ENCODE measurements at places on chromosomes 3 and 15.

DNA sequence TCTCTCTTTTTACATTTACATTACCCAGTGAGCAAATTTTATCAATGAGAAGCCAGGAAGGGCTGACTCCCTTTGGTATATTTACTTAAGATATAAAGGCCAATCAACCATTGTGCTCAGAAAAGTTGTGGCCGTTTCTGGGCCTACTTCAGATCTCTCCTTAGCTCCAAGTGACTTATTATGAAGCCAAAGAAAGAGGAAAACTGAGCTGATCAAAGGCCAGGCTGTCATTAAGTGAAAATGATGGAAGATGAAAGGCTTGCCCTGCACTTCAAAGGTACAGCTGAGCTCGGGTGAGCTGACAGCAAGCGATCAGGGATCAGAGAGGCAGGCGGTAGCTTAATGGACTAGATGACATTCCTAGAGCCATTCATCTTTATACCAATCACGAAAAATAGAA is 24.8 kb downstream of the VGLL4 start:
- DNase-seq = no peak

- no peak for DNase-seq
Observed at GRCh38 chr3:179716226-179716625, 63.4 kb downstream of the USP13 start.

DNA sequence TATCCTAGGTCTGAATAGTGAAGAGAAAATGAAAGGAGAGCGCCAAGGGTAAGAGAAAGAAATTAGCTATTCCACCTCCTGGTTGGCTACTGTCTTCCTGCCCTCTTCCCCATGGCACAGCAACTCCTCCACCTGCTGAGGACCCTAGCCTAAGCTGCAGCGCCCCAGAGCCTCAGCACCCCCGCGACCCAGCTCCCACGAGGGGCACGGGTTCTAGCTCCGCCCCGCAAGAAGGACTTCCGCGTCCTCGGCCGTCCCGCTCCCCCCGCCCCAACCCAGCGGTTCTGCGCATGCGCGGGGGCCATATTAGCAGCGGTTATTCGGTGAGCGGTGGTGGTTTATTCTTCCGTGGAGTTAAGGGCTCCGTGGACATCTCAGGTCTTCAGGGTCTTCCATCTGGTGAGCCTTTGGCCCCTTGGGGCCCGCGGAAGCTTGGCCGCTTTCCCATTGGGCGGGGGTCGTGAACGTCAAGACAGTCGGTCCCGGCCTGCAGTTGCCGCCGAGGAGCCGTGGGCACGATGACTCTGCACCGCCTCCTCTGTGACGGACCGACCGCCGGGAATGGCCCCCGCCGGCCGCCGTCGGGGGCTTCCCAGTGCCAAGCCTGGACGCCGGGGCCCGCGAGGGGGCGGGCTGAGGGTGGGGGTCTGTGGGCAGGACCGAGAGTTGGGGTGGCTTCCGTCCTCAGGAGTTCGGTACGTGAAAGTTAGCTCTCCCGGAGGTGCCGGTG is at the start of gene PSMA4:
TSS of gene PSMA4 (plus strand) at position 304 of the 730 bp plus-strand sequence. CDS start 1,484 bp downstream, outside the sequence.
- peak; percentile 92 for DNase-seq

DNA sequence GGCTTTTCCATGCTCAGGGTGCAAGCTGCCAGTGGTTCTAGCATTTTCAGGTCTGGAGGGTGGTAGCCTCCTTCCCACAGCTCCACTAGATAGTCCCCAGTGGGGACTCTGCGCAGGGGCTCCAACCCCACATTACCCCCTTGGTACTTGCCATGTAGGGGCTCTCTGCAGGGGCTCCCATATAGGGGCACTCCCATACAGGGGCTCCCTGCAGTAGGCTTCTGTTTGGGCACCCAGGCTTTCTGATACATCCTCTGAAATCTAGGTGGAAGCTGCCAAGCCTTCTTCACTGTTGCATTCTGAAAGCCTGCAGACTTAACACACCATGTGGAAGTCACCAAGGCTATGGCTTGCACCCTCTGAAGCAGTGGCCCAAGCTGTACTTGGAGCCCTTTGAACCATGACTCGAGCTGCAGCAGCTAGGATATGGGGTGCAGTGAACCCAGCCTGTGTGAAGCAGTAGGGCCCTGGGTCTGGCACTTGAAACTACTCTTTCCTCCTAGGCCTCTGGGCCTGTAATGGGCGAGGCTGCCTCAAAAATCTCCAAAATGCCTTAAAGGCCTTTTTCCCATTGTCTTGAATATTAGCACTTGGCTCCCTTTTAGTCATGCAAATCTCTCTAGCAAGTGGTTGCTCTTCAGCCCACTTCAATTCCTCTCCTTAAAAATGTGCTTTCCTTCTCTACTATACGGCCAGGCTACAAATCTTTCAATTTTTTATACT is 96.4 kb downstream of the TPRA1 start:
- DNase-seq = no peak

- no peak for DNase-seq
Observed at GRCh38 chr3:100053951-100054620, 60.2 kb downstream of the FILIP1L start.

DNA sequence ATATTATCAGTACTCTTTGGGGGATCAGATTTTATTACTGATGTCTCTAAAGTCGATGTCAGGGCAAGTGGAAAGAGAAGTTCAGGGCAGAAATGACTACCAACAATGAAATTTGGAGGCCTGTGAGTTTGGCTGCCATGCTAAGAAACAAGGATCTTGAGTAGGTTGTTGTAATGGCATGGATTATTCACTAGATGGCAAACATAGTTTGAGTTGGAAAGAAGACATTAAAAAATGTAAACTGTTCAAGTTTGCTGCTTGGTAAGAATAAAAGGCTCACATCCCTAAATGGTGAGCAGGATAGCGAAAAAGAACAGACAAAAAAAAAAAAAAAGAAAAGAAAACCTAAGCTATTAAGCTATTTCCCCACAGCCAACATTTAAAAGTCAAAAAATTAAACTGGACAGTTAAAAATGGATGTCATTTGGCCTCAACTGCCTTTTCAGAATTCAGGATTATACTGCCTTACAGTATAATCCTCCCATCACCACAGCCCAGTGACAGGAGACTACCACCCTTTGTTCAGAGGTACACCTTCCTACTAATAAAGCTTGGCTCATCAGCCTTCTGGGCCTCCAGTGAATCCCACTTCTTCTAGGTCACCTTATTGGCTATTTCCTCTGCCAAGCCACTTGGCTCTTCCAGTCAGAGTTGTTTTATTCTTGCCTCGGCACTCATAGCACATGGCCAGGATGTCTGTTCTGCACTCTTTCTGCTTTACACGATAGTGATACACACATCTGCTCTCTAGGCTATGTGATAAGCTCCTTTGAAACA is 163.7 kb downstream of the PLD1 start:
- no peak for DNase-seq
